IPS-NIHi11 (cell line): ENCODE measurements at places on chromosomes 12 and 14.

- no peak for DNase-seq
Measured at GRCh38 chr14:78202976-78203375, 32.8 kb downstream of the NRXN3 start.

- DNase-seq, result no peak
Measured at GRCh38 chr12:3313066-3313465, 177.9 kb upstream of the PRMT8 start.

DNA sequence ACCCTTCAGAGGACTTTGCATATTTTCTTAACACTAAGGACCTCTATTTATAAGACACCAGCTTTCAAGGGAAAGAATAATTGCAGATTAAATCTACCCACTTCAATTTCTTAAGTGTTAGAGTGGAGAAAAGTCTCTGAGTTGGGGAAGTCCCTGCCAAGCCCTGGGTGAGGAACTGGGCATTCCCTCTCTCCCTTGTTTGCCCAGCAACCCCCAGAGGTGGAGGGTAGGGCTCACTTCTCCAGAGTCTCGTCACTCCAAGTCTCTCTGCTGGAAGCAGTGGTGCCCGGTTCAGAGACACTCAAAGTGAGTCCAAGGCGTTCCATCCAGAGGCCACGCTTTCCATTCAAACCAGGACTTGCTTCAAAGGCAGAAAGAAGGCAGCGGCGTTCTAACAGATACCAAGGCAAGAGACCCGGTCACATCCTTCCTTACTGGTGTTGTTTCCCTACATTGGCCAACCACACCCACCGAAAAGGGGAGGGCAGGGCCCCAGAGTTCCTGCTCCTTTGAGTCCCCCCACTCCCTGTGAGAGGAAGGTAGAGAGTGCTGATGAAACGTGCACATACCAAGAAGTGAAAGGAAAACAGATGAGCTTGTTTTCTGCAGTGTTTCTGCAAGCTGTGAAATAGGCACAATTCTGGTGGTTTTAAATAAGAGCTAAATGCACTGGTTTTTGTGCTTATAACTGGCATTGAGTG, 6.1 kb upstream of the BDKRB2 start:
- no peak for DNase-seq

DNA sequence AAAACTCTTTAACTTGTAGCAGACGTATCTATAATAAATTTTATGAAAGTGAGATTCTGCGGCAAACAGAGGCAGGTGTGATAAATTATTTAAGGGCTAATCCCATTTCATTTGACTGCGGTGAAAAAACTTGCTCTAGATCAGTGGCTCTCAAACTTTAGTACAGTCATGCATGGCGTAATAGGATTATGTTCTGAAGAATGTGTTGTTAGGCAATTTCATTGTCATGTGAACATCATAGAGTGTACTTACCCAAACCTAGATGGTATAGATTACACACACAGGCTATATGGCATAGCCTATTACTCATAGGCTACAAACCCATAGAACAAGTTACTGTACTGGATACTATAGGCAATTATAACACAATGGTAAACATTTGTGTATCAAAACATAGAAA, 83.7 kb downstream of the HEATR5A start:
- no peak for DNase-seq

DNA sequence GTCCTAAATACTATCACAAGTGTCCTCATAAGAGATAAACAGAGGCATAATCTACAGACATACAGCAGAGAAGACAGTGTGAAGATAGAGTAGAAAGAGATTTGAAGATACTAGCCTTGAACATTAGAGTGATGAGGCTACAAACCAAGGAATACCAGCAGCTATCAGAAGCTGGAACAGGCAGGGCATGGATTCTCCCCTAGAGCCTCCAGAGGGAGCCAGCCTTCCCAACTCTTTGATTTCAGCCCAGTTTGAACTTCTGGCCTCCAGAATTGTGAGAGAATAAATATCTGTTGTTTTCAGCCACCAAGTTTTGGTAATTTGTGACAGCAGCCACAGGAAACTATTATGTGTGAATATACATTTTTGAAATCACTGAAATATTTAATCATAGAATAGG, 47.2 kb downstream of the CCDC91 start:
- DNase-seq, result no peak

GRCh38 chr14:66087231-66087630, 398.9 kb upstream of the CCDC196 start:
- DNase-seq, result no peak

DNA sequence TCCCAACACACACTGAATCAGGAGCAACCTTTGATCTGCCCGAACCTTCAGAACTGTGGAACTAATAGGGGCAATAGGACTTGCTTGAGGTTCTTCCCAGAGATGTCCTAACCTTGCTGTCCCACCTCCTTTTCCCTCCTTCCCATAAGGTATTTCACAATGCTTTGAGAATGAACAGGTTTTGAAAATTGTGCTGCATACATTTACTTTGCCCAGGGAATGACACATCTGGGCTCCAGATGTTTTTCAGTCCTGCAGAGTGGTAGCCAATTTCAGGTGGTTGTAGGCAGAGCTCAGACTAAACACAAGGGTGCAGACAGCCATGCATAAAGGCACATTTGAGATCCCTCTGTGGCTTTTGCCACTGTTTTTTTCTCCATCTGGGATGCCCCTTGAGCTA, 206.7 kb upstream of the PWP1 start:
- no peak for DNase-seq

GRCh38 chr12:67357376-67358125, 88.4 kb downstream of the CAND1 start:
- DNase-seq, result no peak

DNA sequence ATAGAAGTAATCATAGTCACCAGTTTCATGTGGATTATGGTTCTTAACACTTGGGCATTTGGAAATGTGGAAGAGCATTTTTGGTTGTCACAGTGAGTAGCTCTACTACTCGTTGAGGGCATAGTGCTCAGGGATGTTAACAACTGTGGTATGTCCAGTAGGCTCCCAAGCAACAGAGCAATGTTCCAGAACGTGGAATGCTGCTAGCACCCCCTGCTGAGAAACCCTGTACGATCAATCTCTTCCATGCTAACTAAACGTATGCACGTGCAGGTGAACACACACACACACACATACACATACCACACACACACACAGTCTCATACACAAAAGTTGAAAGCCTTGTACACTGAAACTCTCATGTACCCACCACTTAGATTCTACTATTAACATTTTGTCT, 16.6 kb upstream of the GNPTAB start:
- no peak for DNase-seq

- DNase-seq, result no peak
Measured at GRCh38 chr12:110372056-110372425, 31.5 kb downstream of the ANAPC7 start.

- no peak for DNase-seq
Measured at GRCh38 chr12:113808095-113808951, 157.8 kb downstream of the RBM19 start.

GRCh38 chr12:107318556-107318805, 225.1 kb upstream of the CRY1 start:
- DNase-seq, result no peak

DNA sequence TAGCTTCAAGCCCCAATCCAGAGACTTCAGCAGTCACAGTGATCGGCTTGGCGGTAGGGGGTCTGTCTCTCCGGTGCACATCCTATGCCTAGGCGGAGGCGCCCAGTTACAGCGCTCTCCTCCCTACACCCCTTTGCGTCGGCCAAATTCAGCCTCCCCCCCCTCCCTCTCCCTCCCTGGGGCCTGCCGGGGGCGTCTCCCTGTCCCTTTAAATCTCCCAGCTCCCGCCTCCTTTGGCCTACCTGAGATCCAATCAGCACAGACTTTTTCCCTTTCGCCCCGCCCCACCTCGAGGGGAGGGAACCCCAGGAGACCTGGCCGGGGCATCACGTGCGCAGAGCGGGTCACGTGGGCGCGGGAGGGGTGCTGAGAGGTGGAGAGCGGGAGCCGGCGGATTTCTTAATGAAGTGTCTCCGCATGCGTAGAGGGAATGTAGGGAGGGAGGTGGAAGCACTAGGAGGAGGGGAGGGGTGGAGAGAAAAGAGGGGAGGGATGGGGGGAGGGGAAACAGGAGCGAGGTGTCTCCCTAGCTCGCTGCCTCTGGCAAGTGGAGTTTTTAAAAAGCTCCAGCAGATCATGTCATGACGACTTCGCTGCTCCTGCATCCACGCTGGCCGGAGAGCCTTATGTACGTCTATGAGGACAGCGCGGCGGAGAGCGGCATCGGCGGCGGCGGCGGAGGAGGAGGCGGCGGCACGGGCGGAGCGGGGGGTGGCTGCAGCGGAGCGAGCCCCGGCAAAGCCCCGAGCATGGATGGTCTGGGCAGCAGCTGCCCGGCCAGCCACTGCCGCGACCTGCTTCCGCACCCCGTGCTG, at the start of gene HOXC13:
HOXC13 (plus strand) TSS at position 506 of the 815 bp plus-strand sequence; CDS start at position 582, 76 bp downstream.
- DNase-seq, result peak; percentile 91

- no peak for DNase-seq
Measured at GRCh38 chr12:88986056-88986455, 366.2 kb downstream of the DUSP6 start.

GRCh38 chr12:87425942-87426554, 603.2 kb downstream of the C12orf50 start:
- DNase-seq, result no peak

DNA sequence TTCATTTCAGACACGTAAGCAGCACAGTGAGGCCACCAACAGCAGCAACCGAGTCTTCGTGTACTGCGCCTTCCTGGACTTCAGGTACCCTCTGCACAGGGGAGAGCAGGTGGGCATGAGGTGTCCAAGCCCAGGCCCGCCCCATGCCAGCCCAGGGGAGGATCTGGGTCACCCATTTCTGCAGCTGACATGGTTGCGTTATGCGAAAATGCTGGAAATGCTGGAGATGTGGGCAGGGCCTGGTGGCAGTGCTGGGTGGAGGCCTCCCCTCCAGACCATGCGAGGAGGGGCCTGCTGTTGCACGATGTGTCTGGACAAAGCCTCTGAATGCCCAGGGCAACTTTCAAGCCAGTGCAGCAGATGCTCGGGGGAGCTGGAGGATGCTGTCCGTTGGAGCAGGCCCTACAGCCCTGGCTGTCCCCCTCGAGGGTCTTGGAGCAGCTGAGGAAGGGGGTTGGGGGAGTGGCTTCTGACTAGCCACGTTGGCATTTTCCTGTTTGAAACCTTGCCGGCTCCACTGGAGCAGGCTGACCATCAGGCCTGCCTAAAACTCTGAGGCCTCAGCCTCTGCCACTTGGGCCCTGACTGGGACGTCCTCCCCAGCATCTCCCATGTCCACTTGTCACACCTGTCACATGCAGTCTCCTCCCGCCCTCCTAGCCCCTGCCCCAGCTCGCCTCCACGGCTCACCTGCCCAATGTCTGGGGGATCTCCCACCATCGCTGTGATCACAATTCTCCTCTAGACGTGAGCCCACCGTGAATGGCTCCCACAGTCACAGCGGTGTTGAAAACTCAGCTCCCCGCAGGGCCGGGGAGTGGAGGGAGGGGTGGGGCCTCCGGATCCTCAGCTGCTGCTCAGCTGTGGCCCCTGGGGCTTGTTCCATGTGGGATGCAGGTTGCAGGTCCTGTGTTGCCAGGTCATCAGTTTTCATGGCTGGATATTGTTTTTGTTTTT, 123.4 kb downstream of the ADGRD1 start:
- DNase-seq, result no peak

GRCh38 chr14:71117839-71118743, 210.8 kb downstream of the PCNX1 start:
- DNase-seq, result no peak

DNA sequence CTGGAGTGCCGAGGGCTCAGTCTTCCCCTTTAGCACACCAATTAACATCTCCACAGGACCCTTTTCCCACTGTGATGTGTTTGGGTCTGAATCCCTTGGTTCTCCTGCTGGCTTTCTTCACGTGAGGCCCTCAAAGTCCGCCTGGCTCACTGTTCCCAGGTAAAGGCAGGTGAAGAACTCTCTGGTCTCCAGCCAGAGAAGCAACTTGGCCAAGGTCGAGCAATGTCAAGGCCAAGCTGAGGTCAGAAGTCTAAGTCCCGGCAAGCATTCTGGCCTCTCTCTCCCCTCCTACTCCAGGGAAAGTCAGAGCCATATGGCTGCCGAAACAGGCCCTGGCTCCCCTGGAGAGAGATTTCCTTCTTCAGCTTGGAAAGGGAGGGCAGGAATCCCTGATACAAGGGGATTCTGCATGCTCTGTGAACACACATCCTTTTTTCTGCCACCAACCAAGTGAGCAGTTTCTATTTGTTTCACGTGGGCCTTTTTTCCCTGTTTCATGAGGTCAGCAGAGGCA, 61.4 kb upstream of the ESRRB start:
- no peak for DNase-seq

DNA sequence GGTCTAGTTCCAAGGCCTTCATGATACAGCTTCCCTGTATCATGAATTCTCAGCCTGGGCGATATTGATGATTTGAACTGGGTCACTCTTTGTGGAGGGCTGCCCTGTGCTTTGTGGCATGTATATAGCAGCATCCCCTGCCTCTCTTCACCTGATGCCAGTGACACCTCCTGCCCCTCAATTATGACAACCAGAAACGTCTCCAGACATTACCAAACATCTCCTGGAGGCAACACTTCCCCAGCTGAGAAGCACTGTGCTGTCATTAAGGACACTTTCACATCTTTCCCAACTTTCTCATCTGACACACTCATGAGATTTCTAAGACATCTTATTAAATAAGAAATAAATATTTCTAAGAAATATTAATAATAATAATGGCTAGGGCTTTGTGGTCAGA, 315.3 kb downstream of the BCL11B start:
- DNase-seq, result no peak

GRCh38 chr14:84485036-84485435, 1044.9 kb upstream of the FLRT2 start:
- no peak for DNase-seq

DNA sequence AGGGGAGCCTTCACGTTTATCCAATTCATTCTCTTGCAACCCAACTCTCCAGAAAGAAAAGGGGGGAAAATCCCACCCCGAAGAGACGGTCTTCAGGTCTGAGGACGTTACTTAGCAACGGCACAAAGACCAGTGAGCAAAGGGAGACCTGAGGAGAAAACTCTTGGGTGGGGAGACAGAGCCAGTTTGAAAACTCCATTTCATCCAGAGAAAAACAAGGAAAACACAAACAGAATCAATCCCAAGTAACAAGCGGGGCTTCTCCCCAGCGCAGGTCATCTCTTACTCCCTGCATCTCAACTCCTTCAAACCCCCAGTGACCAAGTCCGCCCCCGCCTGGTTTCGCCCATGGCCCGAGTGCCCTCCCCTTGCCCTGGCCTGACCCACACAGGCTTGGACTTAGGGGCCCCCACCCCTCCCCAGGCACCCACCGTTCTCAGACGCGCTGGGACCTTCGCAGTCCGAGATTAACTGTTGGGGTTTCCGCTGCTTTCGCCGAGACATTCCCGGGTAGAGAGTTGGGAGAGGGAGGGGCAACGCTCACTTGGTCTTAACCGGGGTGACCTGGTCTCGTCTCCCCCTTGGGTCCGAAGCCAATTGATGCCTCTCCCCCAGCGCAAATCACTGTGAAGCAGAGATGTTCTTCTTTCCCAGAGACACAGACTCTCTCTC, 10.4 kb upstream of the SALL2 start:
- DNase-seq, result peak; percentile 33

GRCh38 chr12:71797531-71797930, 42.0 kb upstream of the TBC1D15 start:
- no peak for DNase-seq

- no peak for DNase-seq
Measured at GRCh38 chr12:67447180-67447579, 178.0 kb downstream of the CAND1 start.

GRCh38 chr12:12859690-12860089, 31.7 kb upstream of the GPRC5A start:
- DNase-seq, result no peak
